CD4-positive, alpha-beta T cell treated with Interleukin-17A for 4 hours (primary cell): ENCODE measurements at places on chromosomes 16 and 17.

GRCh38 chr16:8644211-8645140 is 23.0 kb downstream of the METTL22 start:
- DNase-seq: peak; percentile 38

DNA sequence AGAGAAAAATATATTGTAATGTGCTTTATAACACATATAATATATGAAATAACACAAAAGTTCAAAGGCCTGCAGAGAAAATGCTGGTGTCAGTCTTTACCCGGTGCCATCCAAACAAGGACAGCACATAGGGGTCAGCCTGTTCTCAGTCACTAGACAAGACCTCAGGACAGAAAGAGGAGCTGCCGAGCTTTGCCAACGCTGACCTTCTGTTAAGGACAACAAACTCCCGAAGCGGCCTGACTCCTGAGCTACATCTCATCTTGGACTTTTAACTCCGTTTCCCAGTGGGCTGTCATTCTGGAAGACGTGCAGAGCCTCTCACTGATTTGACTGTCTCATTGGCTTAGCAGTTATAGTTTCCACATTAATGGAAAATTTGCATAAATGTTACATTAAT is 6.9 kb downstream of the ELAC2 start:
- no peak for DNase-seq

GRCh38 chr16:49857423-49858181 is 1.7 kb upstream of the ZNF423 start:
- DNase-seq: peak; percentile 48

DNA sequence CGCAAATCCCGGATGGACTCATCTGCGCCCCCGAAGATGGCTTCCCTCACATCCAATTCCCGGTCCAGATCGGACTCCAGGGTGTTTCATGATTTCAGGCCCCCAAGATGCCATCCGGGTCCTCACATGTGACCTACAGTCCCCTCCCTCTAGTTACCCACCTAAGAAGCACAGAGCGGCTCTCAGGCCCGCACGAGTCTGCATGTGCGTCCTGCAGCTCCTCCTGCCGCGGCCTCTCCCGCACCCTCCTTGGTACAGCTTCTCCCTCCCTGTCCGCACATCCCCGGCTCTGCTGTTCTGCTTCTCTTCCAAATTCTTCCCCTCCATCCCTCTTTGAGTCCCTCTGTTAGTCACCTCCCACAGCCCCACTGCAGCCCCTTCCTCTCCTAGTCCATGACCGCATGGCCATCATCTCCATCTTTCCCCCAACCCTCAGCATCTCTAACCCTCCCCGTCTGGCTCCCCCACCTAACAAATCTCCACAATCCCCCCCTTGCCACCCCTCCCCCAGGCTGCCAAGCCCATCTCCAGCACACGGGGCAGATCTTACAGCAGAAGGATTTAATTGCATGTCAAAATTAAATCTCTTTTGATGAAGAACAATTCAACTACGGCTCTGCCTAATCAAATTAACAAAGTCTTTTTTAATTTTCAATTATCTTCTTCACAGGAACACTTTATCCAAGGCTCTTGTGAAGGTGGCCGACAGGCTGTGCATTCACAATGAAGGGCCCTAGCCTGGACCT is 231.0 kb downstream of the RBFOX3 start:
- DNase-seq: no peak

DNA sequence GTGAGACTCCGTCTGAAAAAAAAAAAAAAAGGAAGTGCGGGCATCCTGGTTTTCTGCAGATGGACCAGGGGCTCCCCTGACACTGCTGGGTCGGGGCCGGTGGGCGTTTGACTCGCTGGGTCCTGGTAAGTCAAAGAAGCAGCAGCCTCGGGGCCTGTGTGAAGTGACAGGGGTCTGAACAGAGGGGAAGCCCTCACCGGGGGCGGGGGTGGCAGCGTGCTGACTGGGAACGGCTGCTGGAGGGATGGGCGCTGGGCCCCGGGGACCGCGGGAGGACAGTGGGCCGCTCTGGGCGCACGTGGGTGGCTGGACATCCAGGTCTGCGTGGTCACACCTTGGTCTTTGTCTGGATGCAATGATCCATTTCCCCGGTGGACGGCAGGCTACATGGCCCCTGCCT is 8.2 kb downstream of the GALNS start:
- no peak for DNase-seq

- no peak for DNase-seq
Measured at GRCh38 chr16:22323173-22323958, 26.2 kb downstream of the POLR3E start.

DNA sequence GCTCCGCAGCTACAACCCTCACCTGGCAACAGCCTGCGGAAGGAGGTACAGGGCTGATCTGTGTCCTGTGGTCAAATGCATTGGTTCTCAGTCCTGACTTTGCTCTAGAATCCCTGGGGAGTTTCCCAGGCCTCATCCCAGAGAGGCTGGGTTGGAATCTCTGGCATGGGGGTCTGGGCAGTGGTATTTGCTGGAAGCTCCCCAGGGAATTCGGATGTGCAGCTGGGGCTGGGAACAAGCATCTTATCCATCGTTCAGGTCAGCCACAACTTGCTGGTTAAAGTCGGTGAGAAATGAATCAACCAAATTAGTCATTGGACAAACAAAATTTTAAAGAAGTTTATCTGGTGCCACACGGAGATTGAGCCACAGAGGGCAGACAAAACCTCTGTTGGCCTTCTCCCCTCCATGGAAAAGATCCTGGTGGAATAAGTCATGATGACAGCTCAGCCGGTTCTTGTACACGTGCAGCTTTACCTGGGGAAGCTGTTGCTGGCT is 231.2 kb downstream of the FOXL1 start:
- no peak for DNase-seq

DNA sequence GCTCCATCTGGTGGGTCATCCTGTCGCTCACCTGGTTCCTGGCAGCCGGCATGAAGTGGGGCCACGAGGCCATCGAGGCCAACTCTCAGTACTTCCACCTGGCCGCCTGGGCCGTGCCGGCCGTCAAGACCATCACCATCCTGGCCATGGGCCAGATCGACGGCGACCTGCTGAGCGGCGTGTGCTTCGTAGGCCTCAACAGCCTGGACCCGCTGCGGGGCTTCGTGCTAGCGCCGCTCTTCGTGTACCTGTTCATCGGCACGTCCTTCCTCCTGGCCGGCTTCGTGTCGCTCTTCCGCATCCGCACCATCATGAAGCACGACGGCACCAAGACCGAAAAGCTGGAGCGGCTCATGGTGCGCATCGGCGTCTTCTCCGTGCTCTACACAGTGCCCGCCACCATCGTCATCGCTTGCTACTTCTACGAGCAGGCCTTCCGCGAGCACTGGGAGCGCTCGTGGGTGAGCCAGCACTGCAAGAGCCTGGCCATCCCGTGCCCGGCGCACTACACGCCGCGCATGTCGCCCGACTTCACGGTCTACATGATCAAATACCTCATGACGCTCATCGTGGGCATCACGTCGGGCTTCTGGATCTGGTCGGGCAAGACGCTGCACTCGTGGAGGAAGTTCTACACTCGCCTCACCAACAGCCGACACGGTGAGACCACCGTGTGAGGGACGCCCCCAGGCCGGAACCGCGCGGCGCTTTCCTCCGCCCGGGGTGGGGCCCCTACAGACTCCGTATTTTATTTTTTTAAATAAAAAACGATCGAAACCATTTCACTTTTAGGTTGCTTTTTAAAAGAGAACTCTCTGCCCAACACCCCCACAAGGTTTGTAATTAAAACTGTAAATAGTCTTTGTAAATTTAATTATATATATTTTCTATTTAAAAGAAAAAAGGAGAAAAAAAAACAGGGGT is 1.7 kb downstream of the FZD2 start:
- DNase-seq: no peak

GRCh38 chr16:22670551-22671041 is 143.4 kb upstream of the HS3ST2 start:
- DNase-seq: no peak

GRCh38 chr17:44351961-44352827 is 7.1 kb downstream of the GRN start:
- DNase-seq: no peak

GRCh38 chr17:32794533-32795246 is 82.2 kb downstream of the MYO1D start:
- DNase-seq: no peak

- no peak for DNase-seq
Measured at GRCh38 chr17:16456742-16457316, 35.2 kb downstream of the LRRC75A start.

DNA sequence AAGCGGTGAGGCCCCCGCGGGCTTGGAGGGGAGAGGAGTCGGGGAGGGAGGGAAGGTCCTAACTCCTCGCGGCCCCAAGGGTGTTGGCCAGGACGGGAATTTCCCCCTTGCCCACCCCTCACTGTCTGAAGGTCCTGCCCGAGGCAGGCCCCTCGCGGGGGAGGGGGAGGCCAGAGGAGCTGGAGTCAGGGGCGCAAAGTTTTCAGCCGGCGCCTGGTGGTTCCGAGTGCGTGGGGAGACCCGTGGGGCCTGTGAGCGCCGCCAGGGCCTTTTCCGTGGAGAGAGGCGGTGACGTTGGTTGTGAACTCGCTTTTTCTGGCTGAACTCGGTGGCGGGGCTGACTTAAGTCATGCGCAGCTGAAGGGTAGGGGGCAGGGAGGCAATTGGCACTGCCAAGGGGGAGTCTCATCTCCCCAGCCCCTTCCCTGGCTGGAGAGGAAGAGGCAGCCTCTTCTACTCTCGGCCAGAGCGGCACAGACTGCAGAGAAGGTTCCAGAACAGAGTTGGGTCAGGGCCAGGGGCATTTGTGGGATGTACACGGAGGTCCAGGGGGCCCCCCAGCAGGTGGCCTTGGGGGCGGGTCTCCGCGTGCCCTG is 1.5 kb downstream of the CACNA1H start:
- peak; percentile 5 for DNase-seq

GRCh38 chr17:27455236-27455913 is 873 bp upstream of the KSR1 start:
- no peak for DNase-seq

- DNase-seq: peak; percentile 18
Measured at GRCh38 chr17:45096141-45096540, 35.0 kb downstream of the NMT1 start.

GRCh38 chr16:8989099-8989878 is 25.6 kb upstream of the USP7 start:
- DNase-seq: no peak

DNA sequence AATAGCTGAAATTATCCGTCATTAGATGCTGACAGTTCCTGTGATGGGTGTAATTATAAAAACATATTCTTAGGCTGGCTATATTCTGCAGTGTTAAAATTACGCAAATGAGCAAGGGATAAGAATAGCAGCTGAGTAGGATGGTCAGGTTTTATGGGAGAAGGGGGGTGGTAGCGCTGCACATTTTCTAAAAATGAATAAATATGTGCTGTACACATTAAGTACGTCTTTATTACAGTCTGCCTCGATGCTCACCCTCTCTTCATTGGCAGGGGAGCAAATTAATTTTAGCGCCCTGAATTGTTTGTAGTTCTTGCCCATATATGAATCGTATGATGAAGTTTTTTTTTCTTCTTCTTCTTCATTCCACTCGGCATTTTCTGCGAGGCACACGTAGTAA is 244.2 kb downstream of the SNX29 start:
- DNase-seq: no peak

DNA sequence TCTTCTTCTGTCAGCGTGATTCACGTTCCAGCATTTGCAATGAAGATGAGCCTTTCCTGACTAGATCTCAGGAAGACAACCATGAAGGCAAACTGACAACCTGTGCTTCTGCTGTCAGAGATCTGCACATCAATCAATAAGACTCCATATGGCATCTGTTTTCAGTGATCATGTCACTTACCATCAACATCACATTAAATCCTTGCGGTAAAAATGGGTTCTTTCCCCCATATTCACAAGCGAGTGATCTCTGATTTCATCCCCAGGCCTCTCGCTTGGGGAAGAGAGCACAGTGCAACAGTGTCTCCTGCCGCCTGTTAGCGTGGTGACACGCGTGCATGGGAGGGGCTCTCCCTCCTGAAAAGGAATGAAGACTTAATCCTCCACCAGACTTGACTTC is 11.1 kb downstream of the NACA2 start:
- no peak for DNase-seq

GRCh38 chr17:8948462-8948861 is 17.0 kb downstream of the PIK3R5 start:
- no peak for DNase-seq

DNA sequence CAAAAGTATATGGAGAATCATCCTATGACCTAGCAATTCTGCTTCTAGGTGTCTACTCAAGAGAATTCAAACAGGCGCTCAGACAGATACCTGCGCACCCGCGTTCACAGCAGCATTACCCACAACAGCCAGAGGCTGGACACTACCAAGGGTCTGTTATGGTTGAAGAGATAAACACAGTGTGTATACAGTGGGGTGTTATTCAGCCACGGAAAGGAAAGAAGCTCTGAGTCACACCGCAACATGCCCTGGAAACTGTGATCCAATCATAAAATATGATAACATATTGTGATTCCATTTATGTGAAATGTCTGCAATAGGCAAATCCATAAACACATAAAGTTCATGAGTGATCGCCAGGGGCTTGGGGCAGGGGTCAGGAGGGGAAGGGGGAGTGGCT is 18.0 kb upstream of the JPH3 start:
- no peak for DNase-seq

DNA sequence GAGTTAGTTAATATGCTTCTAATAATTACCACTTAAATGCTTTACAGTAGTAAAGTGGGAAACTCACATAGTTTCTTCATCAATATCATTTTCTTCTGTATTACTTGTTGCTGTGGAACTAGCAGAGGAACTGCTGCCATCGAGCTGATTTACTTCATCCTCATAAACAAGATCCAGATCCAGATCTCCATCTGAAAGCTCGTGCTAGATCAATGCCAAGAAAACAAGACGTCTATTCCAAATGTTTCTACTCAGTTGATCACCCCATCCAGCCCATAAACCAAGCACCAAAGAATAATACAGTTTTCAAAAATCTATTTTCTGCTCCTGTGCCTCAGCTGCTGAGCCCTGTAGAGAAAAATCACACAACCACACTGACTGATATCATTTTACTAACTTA is 59.1 kb downstream of the TRIM37 start:
- DNase-seq: no peak

DNA sequence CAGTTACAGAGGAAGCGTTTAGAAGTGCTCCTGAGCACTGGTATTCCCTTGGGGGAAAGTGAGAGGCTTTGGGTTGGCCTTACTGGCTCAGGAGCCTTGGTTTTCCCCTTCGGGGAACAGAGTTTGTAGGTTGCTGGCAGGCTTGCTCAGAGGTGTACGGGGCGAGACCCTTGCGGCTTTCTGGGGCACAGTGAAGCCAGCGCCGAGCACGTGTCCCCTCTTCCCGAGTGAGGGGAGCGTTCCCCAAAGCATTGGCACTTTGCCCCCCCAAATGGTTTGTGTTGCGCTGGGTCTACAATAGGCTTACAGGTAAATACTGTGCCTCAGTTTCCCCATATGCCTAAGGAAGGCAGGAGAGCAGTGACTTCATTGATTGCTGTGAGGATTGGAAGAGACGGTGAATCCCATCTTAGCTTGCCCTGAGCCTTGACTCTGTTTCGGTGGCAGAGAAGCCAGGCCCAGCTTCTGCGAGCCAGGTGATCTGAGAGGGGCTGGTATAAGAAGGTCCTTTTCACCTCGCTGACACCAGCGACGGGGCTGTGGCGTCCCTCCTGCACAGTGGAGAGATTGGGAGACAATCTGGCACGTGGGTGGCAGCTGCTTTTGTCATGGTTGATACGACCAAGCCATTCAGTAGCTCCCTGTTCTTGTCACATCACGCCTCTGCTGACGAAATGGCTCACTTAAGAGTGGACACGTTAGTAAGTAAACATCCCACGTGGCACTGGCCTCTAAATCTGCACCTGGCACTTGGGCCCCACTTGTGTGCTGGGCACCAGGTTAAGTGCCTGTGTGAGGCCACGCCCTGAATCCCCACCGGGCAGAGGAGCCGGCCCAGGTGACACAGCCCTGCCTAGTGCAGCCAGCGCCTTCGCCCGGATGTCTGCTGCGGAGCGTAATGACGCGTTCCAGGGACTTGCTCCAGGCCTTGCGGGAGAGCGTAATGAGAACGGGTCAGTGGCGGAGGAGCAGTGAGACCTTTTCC is 55.0 kb downstream of the MEAK7 start:
- DNase-seq: no peak
